Nephron progenitor cell (in vitro differentiated cells): ENCODE measurements at places on chromosomes 5 and 9.

DNA sequence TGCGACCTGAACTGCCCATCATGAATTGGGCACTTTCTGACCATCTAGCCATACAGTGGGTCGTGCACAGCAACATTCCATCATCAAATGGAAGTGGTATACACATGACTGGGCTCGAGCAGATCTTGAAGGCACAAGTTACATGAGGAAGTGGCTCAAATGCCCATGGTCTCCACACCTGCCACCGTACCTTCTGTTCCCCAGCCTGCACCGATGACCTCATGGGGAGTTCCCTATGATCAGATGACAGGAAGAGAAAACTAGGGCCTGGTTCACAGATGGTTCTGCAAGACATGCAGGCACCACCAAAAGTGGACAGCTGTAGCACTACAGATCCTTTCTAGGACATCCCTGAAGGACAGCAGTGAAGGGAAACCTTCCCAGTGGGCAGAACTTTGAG is 21.8 kb downstream of the MTMR12 start:
- H3K36me3 ChIP-seq, result peaks cover 66% of the 10 kb centered on the region
- no peak overlapping the region for H3K27ac ChIP-seq
- DNase-seq, result no peak
- H3K4me3 ChIP-seq, result no peak overlapping the region

DNA sequence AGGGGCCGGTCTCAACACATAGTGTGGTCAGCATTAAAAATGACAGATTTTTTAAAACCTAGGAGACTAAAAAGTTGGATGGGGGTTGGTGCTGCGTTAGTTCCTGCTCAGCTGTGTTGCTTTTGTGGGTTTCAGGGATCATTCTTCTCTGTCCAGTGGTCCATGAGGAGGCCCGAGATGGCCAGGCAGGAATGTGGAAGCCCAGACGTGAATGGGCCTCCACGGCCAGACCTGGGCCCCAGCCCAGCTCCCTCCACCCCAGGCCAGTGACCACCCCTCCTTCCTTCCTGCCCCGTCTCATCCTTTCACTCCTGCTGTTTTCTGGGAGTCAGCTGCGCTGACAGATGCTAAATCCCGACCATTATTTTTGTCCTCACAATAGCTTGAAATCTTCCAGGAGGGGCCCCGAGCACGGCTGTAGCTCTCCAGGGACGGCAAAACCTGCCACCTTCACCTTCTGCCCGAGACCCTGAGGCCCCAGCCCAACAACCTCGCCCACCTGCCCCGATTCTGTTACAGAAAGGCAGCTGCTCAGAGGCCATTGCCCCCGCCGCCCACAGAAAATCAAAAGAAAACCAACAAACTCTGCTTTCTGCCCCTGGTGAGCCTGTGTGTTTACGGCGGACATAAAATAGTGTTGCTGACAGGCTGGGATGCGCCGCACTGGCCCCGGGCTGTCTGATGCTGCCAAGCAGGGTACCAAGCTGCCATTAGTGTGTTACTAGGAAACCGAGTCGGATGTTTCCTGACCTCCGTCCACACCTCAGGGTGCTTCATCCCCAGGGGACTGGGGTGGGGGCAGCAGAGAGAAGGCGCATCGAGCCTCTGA is 83.7 kb upstream of the SARDH start:
- no peak overlapping the region for H3K4me3 ChIP-seq
- H3K36me3 ChIP-seq, result peaks cover 19% of the 10 kb centered on the region
- H3K27ac ChIP-seq, result peak overlapping the region; percentile 97
- DNase-seq, result no peak
- H3K27me3 ChIP-seq, result peaks cover 10% of the 10 kb centered on the region
- peaks cover 64% of the 10 kb centered on the region for H3K4me1 ChIP-seq

DNA sequence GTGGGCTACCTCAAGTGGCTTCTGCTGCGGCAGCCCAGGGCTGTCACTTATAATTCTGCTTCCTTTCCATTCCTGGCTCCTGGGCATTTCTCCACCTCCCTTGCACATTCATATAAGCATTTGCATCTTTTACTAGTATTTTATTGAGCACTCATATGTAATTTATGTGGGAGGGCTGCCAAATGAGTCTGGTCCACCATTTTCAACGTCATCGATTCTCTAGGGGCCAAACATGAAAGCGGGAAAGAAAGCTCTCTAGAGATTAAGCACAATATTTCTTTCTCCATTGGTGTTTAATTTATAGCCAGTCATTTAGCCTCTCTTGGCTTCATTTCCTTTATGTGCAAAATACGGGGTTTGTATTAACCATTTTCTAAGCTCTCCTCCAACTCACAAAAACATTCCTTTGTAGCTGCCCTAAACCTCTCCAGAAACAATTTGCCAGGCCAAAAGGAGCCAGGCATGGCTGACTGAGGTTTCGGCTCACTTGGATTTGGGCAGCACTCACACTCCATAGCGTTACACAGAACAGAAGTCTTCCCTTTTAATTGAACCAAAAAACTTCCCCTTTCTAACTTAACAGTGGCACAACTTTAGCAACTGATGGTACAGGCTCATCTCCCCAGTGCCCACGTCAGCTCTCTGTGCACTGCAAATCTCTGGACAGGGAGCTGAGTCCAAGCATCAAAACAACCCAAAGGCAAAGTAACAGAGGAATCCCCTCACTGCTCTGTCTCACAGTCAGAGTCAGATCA is 183.5 kb downstream of the ROR2 start:
- H3K4me1 ChIP-seq, result peaks cover 25% of the 10 kb centered on the region
- peak overlapping the region; percentile 89 for H3K27ac ChIP-seq
- peaks cover 73% of the 10 kb centered on the region for H3K36me3 ChIP-seq
- DNase-seq, result no peak

DNA sequence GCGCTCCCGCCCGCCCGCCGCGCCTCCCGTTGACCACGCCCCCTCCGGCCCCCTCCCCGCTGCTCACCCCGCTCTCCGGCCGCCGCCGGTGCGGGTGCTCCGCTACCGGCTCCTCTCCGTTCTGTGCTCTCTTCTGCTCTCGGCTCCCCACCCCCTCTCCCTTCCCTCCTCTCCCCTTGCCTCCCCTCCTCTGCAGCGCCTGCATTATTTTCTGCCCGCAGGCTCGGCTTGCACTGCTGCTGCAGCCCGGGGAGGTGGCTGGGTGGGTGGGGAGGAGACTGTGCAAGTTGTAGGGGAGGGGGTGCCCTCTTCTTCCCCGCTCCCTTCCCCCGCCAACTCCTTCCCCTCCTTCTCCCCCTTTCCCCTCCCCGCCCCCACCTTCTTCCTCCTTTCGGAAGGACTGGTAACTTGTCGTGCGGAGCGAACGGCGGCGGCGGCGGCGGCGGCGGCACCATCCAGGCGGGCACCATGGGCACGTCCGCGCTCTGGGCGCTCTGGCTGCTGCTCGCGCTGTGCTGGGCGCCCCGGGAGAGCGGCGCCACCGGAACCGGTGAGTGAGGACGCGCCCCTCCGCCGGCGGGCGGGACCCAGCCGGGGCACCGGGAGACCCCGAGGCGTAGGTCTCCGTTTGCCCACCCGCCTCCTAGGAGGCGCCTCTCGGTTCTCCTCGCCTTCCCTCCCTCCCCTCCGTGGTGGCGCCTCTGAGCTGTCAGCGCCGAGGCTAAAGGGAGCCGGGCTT is at the start of gene VLDLR:
Gene VLDLR, plus strand, starts transcription at position 66 of the 739 bp plus-strand sequence. Its CDS starts 403 bp downstream, at position 469.
- H3K4me3 ChIP-seq, result peak within 1 kb of the TSS; percentile 92
- H3K27me3 ChIP-seq, result peaks cover 53% of the 10 kb centered on the region
- peaks cover 11% of the 10 kb centered on the region for H3K36me3 ChIP-seq
- peak; percentile 79 for DNase-seq

GRCh38 chr9:14198047-14198840 is 115.7 kb downstream of the NFIB start:
- no peak overlapping the region for H3K27ac ChIP-seq
- H3K4me1 ChIP-seq, result peaks cover 32% of the 10 kb centered on the region
- no peak overlapping the region for H3K4me3 ChIP-seq
- no peaks in the 10 kb centered on the region for H3K36me3 ChIP-seq

DNA sequence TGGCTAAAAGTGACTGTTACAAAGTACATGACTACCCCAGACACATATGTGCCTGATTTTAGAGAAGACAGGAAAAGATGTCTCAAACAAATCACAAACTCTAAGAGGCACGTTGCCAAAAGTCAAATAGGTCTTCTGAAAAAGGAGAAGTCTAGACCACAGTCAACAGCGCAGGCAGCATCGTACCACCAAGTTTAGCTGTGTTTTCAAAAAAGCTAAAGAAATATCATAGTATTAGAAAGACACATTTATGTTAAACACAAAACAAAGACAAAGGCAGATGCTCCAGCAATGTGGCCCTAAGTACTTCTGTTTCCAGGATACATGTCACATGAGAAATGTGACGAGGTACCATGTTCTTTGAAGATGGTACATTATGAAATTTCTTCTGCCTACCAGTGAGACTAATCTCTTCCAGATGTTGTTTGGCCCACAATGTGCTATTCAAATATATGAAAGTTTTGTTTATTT is 43.5 kb downstream of the LPAR1 start:
- H3K4me1 ChIP-seq, result no peaks in the 10 kb centered on the region
- no peaks in the 10 kb centered on the region for H3K36me3 ChIP-seq
- no peak overlapping the region for H3K27ac ChIP-seq
- no peaks in the 10 kb centered on the region for H3K27me3 ChIP-seq

GRCh38 chr5:30279237-30279636 is 914.2 kb upstream of the CDH6 start:
- H3K4me1 ChIP-seq, result no peaks in the 10 kb centered on the region
- no peak for DNase-seq
- H3K27me3 ChIP-seq, result peaks cover 3% of the 10 kb centered on the region
- H3K36me3 ChIP-seq, result no peaks in the 10 kb centered on the region
- no peak overlapping the region for H3K4me3 ChIP-seq
- H3K27ac ChIP-seq, result no peak overlapping the region

DNA sequence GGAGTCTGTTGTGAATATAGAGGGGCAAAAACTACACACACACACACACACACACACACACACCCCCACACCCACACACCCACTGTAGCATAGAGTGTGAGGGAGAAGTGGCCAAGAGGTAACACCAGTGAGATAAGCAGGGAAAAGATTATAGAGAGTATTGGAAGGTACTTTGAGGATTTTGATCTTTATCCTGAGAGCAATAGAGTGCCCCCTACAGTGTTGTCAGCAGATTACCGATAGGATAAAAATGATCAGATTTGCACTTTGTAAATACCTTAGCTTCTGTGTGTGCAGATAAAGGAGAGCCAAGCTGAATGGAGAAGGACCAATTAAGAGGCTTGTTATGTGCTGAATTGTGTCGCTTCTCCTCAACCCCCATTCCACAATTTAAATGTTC is 32.3 kb downstream of the ERCC6L2 start:
- H3K4me1 ChIP-seq, result peaks cover 11% of the 10 kb centered on the region
- no peak for DNase-seq
- no peak overlapping the region for H3K4me3 ChIP-seq
